Upper lobe of left lung (tissue), 6 donors: ENCODE measurements at places on chromosomes 4 and X. TPM values are rescaled to one million over a fixed set of nuclear protein-coding genes. Genes with fewer than 3 reads are reported as not detected.

- no peak for DNase-seq
Observed at GRCh38 chr4:8727546-8728510, 135.3 kb downstream of the CPZ start.

DNA sequence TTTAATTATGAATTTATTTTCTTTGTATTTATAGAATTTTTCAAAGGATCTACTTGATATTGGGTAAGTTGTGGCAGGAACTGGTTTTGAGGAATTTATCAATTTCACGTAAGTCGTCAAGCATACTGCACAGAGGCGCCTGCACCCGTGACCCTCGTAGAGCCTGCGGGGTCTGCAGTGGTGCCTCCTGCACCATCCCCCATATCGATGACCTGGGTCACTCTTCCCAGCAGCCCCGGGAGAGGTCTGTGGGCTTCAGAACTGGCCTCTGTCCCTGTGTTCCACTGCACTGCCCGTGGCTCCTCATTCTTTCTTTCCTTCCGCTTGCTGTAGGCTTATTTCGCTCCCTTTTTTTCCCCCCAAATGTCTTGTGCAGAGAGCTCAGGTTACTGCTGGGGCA, 31.5 kb upstream of the CPLX1 start:
- DNase-seq: no peak

- no peak for DNase-seq
Observed at GRCh38 chr4:18403327-18403726, 381.8 kb upstream of the LCORL start.

GRCh38 chrX:20313899-20314298, 47.2 kb upstream of the RPS6KA3 start:
- DNase-seq: no peak

GRCh38 chr4:76997077-76997476, 47.5 kb downstream of the SEPTIN11 start:
- DNase-seq: no peak

GRCh38 chrX:43961699-43962098, 11.5 kb downstream of the NDP start:
- no peak for DNase-seq

- no peak for DNase-seq
Observed at GRCh38 chr4:150972592-150972991, 42.5 kb downstream of the LRBA start.

KIT gene
- total RNA-seq: 7.9 TPM

ASB12 gene
- not detected for total RNA-seq

UNC5C gene
- 2.0 TPM for total RNA-seq

SSX4B gene
- total RNA-seq: not detected

PCDH19 gene
- total RNA-seq: 0.27 TPM
